ENCODE measurements at places on chromosomes 6 and 20. TPM values are rescaled to one million over a fixed set of nuclear protein-coding genes. Genes with fewer than 3 reads are reported as not detected.

DNA sequence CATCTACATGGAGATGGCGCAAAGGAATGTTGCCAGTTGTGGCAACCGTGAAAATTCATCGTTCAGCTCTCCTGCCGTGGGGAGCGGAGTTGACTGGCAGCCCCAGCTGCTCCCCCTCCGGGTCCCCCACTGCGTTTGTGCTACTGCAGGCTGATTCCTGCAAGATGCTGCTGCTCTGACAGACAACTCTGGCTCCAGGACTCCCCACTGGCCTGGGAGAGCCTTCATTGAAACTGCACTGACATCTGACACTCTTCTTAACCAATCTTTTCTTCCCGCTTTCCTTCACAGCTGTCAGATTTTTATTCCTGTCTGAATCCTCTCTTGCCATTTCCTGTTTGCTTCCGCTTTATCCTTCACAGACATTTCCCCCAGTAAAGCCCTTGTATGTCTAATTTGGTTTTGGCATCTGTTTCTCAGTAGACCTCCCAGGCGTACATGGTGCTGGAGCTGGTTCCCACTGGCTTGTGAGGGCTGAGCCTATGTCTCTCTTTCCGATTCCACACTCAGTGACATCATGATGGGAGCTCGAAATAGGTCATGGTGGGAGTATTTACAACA is 9.5 kb upstream of the ATRN start:
- DNase-seq: no peak

GRCh38 chr6:21312118-21312517 is 281.4 kb upstream of the SOX4 start:
- no peak for DNase-seq

DNA sequence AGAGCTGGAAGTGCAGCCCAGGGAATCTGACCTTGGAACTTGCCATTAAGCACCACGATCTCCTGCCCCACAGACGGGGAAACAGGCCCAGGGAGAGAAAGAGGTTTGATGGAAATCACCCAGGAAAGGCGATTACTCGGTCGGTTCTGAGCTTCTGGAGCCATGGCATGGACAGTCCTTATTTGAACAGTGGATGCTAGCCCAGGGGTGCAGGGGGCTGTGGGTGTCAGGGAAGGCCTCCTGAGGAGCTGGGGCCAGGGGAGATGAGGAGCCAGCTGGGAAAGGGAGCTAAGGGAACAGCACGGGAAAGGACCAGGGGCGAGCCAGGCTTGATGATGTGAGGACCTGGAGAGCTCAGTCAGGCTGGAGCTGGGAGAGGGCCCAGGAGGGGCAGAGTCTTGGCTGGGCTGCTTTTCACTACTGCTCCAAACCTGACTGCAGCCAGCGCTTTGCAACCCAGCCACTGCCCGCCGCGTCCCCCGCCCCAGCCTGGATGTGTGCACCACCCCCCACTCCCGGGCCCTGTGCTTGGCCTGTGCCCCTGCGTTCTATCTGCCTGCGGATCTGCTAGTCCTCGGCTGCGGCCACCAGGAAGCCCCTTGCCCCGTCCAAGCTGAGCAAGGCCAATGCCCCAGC is 17.8 kb downstream of the SUN5 start:
- DNase-seq: no peak

DNA sequence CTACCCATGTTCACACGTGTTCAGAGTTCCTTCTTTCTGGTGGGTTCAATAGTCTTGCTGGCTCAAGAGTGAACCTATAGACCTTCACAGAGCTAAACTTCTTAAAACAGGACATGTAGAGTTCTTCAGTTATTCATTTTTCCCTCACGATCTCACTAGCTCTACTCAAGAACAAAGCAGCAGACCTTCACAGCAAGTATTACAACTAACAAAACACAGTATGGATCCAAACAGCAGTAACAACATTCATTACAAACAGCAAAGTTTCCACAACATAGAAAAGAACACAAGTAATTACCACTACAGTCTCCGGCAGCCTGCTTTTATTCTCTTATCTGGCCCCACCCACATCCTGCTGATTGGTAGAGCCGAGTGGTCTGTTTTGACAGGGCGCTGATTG is 39.5 kb upstream of the MCUR1 start:
- DNase-seq: no peak

DNA sequence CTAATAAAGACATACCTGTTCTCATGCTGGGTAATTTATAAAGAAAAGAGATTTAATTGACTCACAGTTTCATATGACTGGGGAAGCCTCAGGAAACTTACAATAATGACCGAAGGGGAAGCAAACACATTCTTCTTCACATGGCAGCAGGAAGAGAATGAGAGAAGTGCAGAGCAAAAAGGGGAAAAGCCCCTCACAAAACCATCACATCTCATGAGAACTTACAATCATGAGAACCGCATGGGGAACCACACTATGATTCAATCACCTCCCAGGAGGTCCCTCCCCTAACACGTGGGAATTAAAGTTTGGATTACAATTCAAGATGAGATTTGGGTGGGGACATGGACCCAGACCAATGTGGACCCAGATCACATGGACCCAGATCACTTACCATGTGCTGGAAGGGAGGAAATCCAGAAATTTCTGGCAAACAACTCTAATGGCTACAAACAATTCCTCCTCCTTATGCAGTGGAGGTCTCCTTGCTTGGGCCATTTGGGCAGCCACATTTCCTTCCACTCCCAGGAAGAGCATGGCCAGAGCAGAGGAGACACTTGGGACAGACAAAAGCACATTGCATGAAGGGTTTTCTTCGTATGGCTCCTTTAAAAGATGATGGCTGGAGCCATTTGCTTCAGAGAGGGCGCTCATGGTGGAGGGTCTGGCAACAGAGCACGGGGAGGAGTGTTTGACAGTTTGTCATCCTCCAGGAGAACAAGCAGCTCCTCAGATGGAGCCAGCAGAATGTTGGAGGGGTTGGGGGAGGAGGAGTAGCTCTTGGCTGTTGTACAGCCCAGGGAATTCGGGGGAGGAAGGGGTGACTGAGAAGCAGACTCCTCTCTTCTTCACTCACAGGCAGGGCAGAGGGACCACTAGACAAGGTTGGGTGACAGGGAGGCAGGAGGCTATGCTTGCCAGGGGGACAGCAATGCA is 30.4 kb downstream of the SERPINB9 start:
- peak; percentile 65 for DNase-seq

- no peak for DNase-seq
Observed at GRCh38 chr6:2993755-2994317, 5.9 kb upstream of the NQO2 start.

GRCh38 chr6:56370561-56371211 is 123.3 kb upstream of the COL21A1 start:
- peak; percentile 53 for DNase-seq

DNA sequence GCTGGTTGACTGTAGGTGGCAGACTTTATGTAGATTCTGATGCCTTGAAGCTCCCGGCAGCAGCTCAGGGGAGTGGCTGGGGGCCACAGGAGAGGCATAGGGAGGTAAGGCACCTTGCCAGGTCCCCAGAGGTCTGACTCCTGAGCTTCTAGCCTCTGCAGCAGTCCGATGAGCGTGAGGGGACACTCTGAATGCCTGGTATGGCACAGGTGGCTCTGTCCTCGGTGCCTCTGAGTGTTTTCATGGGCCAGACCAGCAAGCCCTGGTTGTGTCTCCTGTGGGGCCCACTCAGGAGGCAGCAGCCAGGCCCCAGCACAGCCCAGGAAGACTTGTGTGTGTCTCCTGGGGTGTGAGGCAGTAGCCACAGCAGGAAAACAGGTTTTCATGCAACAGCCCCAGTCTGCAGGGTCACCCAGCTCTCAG is 39.7 kb upstream of the IRF4 start:
- no peak for DNase-seq

- DNase-seq: peak; percentile 77
Observed at GRCh38 chr20:36736451-36737182, 9.3 kb downstream of the NDRG3 start.

DNA sequence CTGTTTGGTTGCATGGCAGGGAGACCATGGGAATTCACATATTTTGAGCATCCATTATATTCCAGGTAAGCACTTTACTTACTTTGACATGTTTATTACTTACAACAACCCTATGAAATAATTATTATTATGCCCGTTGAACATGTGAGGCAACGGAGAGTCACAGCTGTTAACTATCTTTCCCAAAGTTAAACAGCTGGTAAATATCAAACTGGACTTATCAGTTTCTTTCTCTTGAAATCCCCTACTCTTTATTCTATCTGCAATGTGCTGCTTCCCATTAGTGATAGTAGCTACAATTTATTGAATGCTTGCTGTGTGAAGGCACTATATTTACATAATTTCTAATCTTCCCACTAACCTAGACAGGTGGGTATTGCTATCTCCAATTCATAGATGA is 847.7 kb upstream of the MAP3K7 start:
- no peak for DNase-seq

DNA sequence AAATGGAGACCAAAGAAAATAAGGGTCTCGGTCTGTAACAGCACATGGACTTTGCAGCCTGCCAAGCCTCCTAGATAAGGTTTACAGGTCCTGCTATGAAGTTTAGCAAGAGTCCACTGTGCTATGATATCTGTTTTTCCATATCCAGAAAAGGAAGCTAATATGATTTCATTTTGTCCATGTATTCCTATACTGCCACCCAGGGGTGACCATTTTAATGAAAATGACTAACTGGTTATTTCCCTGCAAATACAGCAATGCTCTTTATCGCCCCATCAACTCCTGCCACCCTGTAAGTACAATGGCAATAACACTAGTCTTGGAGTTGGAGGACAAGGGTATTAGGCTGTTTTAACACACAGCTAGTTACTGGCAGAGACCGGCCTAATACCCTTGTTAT is 115.2 kb upstream of the GLP1R start:
- DNase-seq: no peak

- no peak for DNase-seq
Observed at GRCh38 chr6:42228305-42228704, 10.6 kb upstream of the MRPS10 start.

- DNase-seq: no peak
Observed at GRCh38 chr6:127518710-127519468, at the start of gene MTCL3. MTCL3 (minus strand) TSS chr6:127519335.

DNA sequence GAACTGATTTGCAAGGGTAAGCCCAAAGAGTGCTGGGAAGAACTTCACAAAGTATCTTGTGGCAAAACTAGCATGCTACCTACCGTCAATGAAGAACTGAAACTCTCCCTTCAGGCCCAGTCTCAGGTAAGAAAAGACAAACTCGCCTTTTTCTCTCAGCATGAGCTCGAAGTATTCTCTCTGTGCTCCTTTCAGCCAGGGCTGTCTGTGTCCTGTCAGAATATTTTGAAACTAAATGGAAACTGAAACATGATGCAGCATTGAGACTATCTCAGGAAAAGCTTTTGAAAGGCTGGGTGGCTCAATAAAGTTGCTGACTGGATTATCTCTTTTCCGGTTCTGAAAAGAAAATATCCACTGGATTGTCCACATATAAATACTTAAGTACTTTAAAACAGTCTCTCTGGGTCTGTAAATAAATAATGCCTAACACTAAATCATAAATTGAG is 696 bp downstream of the CALHM5 start:
- DNase-seq: peak; percentile 53

DNA sequence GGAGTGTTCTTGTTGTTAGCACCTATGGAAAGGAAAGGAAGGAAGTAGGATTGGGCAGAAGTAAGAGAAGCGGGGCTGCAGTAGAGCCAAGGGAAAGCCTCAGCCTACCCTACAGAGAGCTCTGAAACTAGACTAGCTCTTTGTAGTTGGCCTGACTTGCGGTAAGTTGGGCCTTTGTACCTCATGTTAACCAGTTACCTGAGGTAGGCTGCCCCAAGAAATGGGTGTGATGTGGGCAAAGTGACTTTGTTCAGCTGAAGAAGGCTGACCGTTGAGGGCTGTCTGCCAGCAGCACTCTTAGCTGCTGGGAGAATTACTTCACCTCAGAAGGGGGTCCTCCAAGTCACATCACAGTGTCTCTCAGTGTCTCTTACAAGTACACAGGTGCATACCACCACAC is 54.9 kb upstream of the FAM184A start:
- no peak for DNase-seq

GRCh38 chr20:10263385-10264165 is 44.9 kb downstream of the SNAP25 start:
- no peak for DNase-seq

DNA sequence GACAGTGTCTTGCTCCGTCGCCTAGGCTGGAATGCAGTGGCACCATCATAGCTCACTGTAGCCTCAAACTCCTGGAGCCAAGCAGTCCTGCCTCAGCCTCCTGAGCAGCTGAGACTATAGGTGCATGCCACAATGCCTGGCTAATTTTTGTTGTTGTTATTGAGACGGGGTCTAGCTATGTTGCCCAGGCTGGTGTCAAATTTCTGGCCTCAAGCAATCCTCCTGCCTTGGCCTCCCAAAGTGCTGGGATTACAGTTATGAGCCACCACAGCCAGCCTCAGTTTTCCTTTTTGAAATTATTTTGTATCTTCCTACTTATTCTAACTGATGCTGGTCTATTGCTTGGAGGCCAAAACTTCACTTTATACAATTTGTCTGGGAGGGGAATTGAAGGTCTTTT is 436.1 kb downstream of the UTRN start:
- no peak for DNase-seq

- no peak for DNase-seq
Observed at GRCh38 chr6:13913226-13914001, 11.3 kb upstream of the RNF182 start.

DNA sequence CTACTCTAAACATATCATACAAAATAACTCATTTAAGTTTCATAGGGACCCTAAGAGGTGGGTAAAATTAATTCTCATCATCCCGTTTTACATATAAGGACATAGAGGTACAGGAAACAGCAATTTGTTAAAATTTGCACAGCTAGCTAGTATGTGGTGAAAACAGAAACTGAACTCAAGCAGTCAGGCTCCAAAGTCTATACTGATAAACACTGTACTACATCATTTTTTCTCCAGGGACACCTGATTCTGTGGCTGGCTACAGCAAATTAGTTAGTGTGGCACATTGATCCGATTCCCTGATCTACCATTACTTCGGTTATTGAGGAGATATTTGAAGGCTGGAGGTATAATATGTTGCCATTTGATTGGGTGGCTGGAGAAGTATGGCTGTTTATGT is 36.2 kb upstream of the E2F3 start:
- no peak for DNase-seq

- no peak for DNase-seq
Observed at GRCh38 chr20:21554376-21554890, 40.6 kb upstream of the NKX2-2 start.

DNA sequence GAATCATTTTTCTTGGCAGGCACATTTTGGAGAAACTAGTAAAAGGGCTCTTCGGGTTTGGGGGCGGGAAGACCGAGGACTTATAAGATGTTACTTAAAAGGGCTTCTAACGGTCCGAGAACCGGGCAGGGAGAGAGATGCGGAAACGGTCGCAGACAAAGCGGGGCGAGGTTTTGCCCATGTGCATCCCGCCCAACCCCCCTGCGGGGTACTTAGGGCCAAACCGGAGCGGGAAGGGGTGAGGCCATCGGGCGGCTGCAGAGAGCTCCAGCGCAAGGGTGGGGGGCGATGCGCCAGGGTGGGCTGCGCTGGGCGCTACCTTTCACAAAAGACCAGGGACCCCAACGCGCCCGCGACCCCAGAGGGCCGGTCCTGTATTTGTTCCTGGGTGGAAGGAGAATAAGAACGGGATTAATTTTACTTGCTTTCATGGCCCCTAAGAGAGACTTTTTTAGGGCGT is 616 bp downstream of the TUBB start:
- peak; percentile 83 for DNase-seq

The PTK6 gene
- not detected for total RNA-seq

The RIPPLY2 gene
- total RNA-seq: not detected

The ESF1 gene
- 9.0 TPM for total RNA-seq

The DIDO1 gene
- 44.8 TPM for total RNA-seq

The HLA-DPB1 gene
- total RNA-seq: 8.7 TPM

The VSTM2L gene
- total RNA-seq: 2.5 TPM
